ENCODE measurements at places on chromosomes 13 and 19. TPM values are rescaled to one million over a fixed set of nuclear protein-coding genes. Genes with fewer than 3 reads are reported as not detected.

The BRME1 gene
- total RNA-seq: not detected

The ZNF90 gene
- 2.2 TPM for total RNA-seq

The ELSPBP1 gene
- not detected for total RNA-seq

The NOVA2 gene
- 9.2 TPM for total RNA-seq

The ZNF540 gene
- 2.1 TPM for total RNA-seq

The ZNF571 gene
- total RNA-seq: 4.6 TPM

The BEST2 gene
- not detected for total RNA-seq

The UCHL3 gene
- total RNA-seq: 44.2 TPM

The IRF2BP1 gene
- 24.5 TPM for total RNA-seq

The XPO4 gene
- total RNA-seq: 15.4 TPM

The TMEM86B gene
- 2.3 TPM for total RNA-seq

The ATG4D gene
- total RNA-seq: 5.2 TPM

The PRRG2 gene
- total RNA-seq: not detected

The PHLDB3 gene
- total RNA-seq: 5.7 TPM

The CERS1 gene
- not detected for total RNA-seq

The ENOX1 gene
- total RNA-seq: 0.66 TPM

The LILRA6 gene
- total RNA-seq: 2.8 TPM

The KLK14 gene
- total RNA-seq: not detected

The PCDH20 gene
- 0.34 TPM for total RNA-seq

The ZNF492 gene
- total RNA-seq: 0.17 TPM

The RNF6 gene
- 24.9 TPM for total RNA-seq

The RB1 gene
- 85.6 TPM for total RNA-seq

The FARSA gene
- total RNA-seq: 20.1 TPM

The KCNK6 gene
- total RNA-seq: 2.9 TPM

The MEF2B gene
- not detected for total RNA-seq

The KLF1 gene
- total RNA-seq: not detected

The UGGT2 gene
- total RNA-seq: 90.8 TPM

The NLRP12 gene
- 1.7 TPM for total RNA-seq

The TNFRSF19 gene
- 0.33 TPM for total RNA-seq

The NLRP5 gene
- not detected for total RNA-seq

The ODAD3 gene
- total RNA-seq: not detected

Measured in subcutaneous adipose tissue (tissue), 4 donors.